Caco-2 (cell line): ENCODE measurements at places on chromosomes 16 and 17.

- no peak for DNase-seq
Observed at GRCh38 chr16:89050868-89051311, 42.8 kb upstream of the ACSF3 start.

GRCh38 chr16:727291-727977 lies 528 bp downstream of the HAGHL start:
- no peak for DNase-seq

DNA sequence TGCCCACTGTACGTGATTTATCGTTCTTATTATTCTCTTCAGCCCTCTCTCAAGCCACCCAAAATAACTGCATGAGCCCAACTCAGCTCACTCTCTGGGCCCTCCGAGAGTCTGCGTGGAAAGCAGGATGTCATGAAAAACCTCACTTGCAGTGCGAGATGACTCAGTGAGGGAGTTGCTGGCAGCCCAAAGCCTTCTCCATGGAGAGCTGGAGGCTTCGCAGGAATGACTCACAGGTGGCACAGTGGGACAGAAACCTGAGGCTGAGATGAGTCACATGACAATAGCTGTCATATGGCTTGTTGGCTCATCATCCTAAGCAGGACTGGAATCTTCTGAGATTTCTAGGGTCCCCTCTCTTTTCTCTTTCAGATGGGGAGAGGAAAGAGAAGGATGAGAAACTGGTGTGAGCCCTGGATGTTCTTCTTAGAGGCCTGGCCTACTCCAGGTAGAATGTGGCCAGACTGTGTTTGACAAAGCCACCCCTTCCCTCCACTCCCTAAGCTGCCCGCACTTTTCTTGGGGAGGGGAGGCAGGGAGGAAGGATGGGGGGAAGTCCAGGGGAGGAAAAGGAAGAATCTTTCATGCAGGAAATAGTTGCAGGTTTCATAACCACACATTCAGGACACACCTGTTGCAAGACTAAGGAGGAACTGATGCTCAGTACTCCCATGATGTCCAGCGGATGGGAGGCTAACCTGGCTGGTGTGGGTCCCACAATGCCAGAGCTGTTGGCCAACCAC lies 160.6 kb upstream of the RPL38 start:
- no peak for DNase-seq

DNA sequence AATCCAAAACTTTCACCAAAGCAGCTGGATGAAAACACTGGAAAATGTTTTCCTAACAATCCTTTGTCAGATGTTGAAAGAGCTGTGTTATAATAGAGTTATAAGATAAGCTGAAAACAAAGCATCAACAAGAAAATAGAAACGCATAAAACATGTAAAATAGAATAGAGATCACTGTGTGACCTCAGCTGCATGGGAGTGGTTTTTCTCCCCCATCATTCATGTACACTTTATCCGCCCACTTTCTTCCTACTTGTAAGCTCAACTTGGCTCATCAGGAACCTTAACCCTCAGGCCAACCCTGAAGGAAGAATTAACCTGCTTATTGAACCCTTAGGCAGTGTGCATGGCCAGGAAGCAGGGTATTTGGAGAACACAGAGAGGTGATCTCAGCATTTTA lies 238.5 kb upstream of the PMFBP1 start:
- DNase-seq: no peak

DNA sequence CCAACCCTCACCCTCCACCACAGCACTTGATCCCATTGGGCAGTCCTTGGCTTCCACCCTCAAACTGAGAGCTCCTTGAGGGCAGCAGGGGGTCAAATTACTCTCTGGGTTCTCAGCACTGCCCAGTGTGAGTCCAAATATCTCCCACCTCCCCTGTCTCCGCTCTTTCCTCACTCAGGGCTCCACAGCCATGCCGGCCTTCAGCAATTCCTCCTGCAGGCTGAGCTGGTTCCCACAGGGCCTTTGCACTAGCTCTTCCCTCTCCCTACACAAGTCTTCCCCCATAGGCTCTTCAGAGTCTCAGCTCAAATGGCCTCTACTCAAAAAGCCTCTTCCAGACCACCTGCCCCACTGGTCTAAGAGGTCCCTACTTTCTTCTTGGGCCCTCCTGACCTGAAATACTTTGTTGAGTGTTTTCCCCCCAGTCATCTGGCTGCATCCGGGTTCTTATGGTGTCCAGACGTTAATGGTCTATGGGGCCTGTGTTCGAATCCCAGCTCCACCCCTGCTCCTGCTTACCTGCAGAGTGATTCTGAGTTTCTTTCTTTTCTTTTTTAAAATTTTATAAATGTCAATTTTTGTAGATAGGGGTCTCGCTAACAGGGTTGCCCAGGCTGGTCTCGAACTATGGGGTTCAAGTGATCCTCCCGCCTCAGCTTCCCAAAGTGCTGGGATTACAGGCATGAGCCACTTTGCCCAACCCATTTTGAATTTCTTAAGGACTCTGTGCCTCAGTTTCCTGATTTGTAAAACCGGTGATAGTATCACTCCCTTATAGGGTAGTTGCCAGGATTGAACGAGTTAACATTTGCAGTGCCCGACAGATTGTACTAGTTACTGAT lies 973 bp upstream of the IL4R start:
- no peak for DNase-seq

- DNase-seq: no peak
Observed at GRCh38 chr17:40445751-40446468, 2.7 kb downstream of the IGFBP4 start.

- DNase-seq: peak; percentile 9
Observed at GRCh38 chr16:5678371-5678770, 580.8 kb upstream of the EEF2KMT start.

GRCh38 chr16:2372684-2373083 lies 32.2 kb upstream of the ABCA3 start:
- DNase-seq: no peak
